Lung microvascular endothelial cell (primary cell): ENCODE measurements at places on chromosomes 2 and 18. TPM values are rescaled to one million over a fixed set of nuclear protein-coding genes. Genes with fewer than 3 reads are reported as not detected.

DNA sequence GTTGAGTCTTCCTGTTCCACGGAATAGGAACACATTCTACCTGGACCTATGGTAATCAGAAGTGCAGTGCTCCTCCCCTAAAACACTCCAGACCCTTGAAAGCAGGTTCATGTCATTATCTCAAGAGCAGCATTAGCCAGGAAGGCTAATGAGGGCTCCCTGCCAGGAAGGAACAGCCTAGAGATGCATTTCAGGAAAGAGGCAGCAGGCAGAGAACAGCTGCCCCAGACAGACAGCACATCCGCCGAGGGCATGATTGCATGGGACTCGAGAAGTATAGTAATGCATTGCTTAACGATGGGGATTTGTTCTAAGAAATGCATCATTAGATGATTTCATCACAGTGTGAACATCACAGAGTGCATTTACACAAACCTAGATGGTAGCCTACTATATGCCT, 171.5 kb downstream of the ALK start:
- DNase-seq, result no peak

DNA sequence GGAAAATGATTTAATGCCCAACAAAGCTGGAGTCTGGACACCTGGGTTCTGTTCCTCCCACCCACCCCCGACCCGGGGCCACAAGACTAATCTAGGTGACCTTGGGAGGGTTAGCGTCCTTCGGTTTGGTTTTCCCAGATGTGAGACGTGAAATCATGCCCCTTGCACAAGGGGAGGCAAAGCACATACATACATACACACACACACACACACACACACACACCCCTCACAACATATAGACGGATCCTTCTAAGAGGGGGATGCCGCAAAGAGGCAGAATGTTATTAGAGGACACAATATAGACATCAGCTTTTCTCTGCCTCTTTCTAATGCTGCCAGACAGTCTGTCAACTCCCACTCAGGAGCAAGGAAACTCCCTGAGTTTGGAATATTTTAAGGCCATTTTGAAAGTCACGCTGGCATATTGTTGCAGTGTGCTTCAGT, 616 bp upstream of the RBMS1 start:
- DNase-seq, result peak; percentile 3

GRCh38 chr2:162219426-162219825, 23.8 kb downstream of the FAP start:
- DNase-seq, result no peak

GRCh38 chr2:119823734-119824334, 64.1 kb downstream of the PTPN4 start:
- DNase-seq, result peak; percentile 66

DNA sequence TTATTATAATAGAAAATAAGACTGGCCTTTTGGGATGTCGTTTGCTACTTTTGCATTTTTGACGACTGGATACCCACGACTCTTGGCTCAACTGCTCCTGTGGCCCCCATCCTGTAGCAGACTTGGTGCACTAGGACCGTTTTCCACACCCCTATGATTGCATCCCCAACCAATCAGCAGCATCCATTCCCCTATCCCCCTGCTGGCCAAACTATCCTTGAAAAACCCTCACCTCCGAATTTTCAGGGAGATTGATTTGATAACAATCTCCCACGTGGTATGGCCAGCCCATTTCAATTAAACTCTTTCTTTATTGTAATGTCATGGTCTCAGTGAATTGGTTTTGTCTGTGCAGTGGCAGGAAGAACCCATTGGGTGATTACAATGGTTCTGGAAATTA, 37.9 kb upstream of the TTR start:
- peak; percentile 13 for DNase-seq

The DLX1 gene
- total RNA-seq, result not detected in 2 replicates

DNA sequence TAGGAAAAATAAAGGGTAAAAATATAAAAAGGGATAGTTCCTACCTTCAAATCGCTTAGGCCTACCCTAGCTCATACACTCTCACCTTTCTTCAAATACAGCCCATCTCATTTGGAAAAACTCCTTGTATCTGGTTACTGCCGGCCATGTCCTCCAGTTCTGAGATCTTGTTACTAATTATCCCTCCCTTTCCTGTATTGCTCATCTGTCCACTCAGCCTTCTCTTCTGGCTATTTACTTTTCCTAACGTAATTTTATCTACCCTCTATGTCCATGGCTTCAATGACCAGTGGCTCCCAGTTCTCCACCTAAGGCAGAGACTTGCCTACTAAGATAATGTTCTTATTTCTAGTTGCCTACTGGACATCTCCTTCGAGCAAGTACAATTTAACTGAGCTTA, 342.9 kb upstream of the ACVR2A start:
- DNase-seq, result no peak

GRCh38 chr2:11705063-11705462, 35.1 kb upstream of the NTSR2 start:
- no peak for DNase-seq

GRCh38 chr18:46068763-46069162, 3.3 kb downstream of the PSTPIP2 start:
- DNase-seq, result no peak

- no peak for DNase-seq
These were observed 24.9 kb downstream of the FHL2 start for GRCh38 chr2:105373895-105374401.

DNA sequence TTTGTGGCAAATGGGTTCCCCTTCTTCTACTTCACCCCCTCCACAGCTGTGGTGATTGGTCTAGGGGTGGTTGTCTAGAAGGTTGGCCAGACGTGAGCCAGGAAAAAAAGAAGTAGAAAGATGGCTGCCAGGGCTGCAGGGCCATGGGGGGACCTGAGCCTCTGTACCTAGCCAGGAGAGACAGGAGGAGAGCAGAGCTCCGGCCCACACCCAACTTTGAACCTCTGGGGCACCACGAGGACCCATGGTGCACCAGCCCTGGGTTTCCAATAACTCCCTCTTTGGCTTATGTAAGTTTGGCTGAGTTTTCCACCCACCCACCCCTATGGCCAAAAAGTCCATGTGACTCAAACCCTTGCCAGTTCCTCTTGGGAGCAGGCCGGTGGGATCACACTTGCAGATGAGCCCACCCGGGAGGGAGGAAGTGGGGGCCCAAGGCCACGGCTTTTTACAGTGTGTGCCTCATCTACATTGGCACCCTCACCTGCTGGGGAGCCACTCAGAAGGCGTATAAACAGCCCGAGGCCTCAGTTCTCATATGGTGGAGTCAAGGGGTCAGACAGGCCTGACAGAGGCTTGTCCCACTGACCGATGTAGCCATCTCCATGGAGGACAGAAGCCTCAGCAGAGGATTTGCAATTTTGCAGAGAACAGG, 293.1 kb upstream of the HDAC4 start:
- DNase-seq, result no peak

The RAX gene
- not detected in 2 replicates for total RNA-seq

DNA sequence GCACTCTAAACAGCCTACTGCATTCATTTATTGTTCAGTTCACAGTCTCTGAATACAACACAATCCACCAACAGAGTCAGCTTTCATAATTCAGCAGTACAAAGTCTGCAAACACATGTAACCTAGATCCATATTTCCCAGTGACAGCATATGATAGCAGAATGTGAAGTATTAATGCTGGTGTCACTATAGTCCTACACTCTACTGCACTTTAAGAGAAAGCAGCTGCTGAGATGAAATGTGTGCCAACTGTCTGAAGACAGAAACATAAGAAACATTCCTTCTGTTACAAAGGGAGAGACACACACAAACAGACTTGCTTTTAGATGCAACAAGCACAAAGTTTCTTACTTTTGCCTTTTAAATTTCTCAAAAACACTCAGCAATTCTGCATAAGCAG, 441.8 kb downstream of the ZEB2 start:
- DNase-seq, result no peak

The RAPGEF4 gene
- 13.9 and 17.3 TPM in 2 replicates for total RNA-seq

DNA sequence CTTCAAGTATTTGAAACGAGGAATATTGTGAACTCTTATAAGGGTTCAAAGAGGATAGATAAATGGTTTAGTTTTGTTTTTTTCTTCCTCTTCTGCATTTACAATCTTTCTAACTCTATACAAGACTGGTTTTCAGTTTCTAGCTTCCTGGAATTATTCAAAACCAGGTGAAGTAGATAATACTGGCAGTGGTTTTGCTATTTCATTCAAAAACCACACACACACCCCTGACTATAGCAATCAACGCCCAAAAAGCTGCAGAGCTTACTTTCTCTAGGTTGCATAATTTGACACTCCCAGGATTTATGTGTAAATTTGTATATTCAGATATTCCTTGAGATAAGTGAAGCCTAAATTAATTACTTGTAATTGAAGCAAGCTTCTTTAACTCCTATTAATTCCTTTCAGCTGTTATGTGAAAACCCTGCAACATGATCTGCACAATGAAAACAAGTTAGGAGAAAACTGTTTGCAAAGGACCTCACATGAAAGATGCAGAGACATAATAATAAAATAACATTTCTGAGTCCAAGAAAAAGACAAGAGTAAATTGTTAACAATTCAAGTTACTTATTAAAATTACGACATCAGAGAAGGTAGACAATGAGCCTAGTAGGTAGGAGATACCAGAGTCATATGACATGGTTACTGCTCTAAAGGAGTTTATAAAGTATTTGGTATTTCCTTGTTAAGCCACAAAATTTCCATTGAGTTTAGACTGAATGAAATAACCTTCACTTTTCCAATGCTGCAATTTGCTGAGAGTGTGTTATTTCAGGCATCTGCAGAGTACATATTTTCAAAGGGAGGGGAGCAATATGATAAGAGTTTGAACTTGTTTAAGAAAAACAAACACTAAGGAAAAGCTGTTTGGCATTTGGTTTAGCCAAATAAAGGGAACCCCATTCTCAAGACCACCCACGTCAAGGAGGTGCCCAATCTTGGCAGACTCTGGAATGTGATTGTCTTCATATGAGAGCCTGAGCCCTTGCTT, 1.6 kb upstream of the NFE2L2 start:
- DNase-seq, result no peak

DNA sequence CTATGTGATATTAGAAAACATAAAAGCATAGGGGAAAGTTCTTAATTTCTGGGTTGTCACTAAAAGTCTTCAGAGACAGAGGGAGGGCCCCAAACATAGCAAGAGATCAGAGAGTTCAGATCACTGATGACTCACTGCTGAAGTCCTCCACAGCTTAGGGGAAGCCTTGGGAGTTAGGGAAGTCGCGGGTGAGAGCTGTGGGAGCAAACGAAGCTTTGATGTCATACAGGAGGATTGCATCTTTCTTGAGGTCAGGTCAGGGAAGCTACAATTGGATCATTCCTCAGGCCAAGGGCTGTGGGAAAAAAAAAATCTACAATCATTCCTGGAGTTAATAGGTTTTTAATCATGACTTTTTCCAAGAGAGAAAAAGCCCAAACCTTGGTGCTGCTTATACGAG, 96.2 kb downstream of the COPS8 start:
- no peak for DNase-seq

- no peak for DNase-seq
These were observed 109.5 kb downstream of the CABYR start for GRCh38 chr18:24248359-24248758.

GRCh38 chr2:174035117-174035635, 70.0 kb upstream of the SP3 start:
- no peak for DNase-seq

GRCh38 chr2:120670371-120670770, 65.3 kb upstream of the GLI2 start:
- DNase-seq, result no peak

The MFSD2B gene
- total RNA-seq, result under 0.01 TPM in 2 replicates

DNA sequence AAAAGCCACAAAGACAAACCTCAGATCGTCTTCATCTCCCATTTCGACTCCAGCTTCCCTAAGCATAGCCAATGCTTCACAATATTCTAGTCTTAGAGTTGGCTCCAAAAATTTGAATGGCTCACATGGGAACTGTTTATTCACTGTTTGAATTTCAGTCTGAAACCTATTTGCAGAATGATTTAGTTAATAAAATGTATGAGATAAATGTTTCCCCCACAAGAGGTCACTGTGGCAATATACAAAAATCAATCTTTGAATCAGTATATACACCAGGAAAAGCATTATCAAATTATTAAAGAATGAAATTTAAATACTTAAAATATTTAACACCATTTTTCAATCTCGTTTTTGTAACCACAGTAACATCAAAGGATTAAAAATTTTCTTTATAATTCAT, 40.0 kb upstream of the MCM6 start:
- peak; percentile 68 for DNase-seq

GRCh38 chr2:202871300-202872141, at the start of gene ICA1L:
ICA1L (minus strand) TSS chr2:202871766; CDS start chr2:202829009, 42,757 bp downstream.
- peak; percentile 55 for DNase-seq

DNA sequence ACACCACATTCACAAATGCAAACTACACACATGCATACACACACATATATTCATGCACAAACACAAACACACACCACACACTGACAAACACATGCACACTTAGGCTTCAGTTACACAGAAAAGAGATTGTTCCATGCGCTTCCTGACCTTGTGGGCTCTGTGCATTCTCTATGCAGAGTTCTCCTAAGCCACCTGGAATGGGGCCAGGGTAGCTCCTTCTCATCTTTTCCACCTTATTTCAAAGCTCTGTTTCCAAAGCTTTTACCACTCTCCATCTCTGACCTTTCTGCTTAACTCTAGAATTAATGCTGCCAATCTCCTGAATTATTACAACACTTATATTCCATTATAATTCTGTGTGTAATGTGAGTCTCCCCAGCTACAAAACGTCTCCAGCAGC, 522.3 kb upstream of the MYT1L start:
- no peak for DNase-seq

DNA sequence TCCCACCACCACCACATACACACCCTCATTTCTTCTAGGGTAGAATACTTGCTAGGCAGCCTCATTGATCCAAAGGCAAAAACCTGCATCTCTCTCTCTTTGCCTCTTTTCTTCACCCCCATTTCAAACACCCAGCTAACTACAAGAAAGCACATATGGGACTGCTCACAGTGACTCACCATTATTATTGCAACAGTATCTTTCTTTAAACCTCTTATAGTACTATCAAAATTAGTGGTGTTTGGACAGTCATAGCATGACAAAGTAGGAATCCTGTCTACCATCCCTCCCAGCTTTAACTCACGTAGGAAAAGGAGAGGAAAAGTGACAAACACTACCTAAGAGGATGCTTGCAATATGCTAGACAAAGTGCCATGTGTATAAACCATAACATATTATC, 422.5 kb upstream of the CRIM1 start:
- DNase-seq, result no peak
